Stimulated activated CD8-positive, alpha-beta memory T cell treated with anti-CD3 and anti-CD28 coated beads, Interleukin-2, amount 100 ng/mL, for 48 hours (primary cell): ENCODE measurements at places on chromosomes 5 and 9.

DNA sequence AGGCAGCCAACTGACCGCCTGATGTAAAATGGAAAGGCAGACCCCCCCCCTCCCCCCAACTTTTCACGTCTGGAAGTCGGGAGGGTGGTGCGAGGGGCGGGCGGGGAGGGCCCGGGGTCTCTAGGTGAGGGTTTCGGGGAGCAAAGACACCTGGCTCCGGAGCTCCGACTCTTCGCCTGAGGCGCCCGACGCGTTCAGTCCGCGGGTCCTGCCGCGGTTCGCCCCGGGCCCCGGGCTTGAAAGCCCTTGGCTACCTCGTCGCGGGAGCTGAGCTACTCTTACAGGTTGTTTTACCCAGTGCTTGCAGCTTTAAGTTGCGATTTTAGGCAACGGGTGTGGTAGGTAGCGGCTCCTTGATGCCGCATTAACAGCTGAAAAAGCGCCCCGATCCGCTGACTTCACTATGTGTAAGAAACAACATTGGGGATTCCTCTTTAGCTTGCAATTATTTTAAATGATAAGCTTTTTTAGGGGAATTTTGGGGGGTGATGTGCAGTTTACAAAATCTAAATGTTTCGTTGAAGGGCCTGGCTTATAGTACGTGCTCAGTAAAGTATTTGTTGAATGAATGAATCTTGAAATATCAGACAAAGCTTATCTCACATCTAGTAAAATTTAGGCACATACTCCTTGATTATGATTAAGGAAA is 722 bp downstream of the CDC42SE2 start:
- DNase-seq = no peak

GRCh38 chr5:14179446-14179845 is 36.3 kb downstream of the TRIO start:
- DNase-seq = no peak

GRCh38 chr9:82988488-82988887 is 74.5 kb downstream of the RASEF start:
- no peak for DNase-seq

DNA sequence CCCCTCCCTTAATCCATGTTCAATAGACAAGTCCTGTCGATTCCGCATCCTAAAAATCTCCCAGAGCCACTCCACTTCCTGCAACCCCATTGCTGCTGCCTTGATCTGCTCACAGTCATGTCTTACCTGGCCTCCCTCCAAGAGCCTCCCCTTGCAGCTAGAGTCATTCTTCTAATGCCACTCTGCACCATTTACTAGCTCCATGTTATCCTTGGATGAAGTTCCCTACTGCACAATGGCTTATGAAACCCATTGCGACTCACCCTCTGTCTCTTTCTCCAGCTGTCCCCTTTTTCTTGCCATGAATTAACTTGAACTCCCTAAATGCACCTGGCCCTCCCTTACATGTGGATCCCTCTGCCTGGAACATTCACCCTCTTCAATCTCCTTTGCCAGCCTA is 39.5 kb downstream of the MEGF10 start:
- DNase-seq = no peak

- no peak for DNase-seq
These were observed 81.6 kb downstream of the RGS7BP start for GRCh38 chr5:64587370-64587769.

- DNase-seq = no peak
These were observed 261.3 kb downstream of the PIK3R1 start for GRCh38 chr5:68476854-68477253.

GRCh38 chr5:65024681-65025080 is 256.0 kb downstream of the CWC27 start:
- DNase-seq = no peak

- DNase-seq = no peak
These were observed 105.0 kb downstream of the ANKRD55 start for GRCh38 chr5:56128113-56128512.

GRCh38 chr5:179795049-179795862 is 1.5 kb downstream of the LTC4S start:
- no peak for DNase-seq

DNA sequence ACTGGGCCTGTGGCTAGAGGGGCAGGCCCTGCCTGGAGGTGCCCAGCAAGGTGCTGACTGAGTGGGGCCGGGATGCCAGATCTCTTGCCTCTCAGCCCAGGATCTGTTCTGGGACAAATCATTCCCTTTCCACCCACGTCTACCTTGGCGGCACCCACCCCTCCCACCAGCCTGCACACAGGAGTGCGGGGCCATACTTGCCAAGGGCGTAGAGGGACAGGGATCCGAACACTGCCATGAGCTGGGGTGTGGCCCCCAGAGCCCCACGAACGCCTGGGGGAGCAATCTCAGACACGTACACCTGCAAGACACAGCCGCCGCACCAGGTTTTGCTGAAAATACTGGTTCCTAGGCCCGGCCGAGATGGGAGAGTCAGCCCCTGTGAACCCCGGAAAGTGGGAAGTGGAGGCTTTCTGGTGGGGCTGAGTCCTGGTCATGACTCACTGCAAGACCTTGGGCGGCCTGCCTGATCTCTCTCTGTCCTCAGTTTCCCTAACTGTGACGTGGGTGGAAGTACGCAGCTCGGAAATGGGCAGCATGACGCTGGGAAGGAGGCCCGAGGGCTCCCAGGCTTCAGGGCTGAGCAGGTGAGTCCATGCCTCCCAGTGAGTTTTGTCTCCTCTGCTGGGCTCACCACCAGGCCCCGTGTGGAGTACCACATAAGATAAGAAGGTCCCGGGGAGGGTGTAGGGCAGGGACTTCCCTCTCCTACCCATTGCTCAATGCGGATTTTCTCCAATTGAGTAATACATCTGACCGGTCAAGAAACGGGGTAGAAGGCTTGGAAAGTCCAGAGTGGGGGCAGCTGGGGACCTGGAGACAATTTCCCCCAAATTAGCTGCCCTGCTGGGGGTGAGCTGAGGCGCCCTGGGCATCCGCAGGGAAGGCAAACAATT is 2.6 kb downstream of the SLC2A6 start:
- DNase-seq = no peak

DNA sequence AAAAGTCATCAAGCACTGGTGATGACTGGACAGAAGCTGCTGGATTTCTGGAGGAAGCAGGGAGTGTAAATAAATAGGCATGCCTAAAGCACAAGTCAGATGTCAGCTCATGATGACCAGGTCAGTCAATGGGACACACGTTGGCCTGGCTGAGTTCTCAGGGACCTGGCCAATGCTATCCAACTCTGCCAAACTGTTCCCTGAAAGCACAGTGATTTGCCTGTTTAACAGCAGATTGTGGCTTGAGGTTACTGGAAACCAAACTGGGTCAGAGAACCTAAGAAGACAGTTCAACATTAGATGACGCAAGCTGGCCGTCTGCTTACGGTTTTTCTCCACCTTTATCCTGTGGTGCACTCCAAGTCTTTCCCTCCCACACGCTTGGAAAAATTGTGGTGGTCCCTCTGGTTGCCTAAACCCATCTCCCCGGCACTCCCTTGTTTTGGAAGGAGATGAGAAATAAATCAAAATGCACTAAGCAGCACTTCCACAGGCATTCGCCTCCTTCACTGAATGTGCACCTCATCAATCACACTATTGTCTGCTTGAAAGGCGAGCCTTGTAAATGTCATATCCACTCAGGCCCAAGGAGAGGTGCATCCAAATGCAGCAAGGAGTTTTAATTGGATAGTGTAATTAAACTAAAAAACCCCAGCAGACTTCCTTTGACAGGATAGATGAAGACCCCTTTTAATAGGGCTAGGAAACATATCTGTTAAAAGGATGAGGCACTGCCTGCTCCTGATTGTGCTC is 199.4 kb downstream of the GAPVD1 start:
- DNase-seq = no peak

GRCh38 chr9:121883281-121884056 is 209.6 kb downstream of the TTLL11 start:
- no peak for DNase-seq

DNA sequence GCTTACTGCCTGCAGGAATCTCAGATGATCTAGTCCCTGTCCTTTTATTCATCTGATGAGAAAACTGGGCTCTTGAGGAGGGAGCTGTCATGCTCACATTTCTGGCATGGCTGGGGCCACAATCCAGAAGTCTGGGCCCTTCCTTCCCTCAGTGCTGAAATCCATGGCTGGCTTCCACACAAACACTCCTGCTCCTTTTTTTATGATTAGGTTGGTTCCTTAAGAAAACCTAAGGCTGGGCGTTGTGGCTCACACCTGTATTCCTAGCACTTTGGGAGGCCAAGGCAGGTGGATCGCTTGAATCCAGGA is 1.3 kb downstream of the ACER2 start:
- no peak for DNase-seq

GRCh38 chr9:33255014-33255413 is 9.5 kb downstream of the BAG1 start:
- no peak for DNase-seq

DNA sequence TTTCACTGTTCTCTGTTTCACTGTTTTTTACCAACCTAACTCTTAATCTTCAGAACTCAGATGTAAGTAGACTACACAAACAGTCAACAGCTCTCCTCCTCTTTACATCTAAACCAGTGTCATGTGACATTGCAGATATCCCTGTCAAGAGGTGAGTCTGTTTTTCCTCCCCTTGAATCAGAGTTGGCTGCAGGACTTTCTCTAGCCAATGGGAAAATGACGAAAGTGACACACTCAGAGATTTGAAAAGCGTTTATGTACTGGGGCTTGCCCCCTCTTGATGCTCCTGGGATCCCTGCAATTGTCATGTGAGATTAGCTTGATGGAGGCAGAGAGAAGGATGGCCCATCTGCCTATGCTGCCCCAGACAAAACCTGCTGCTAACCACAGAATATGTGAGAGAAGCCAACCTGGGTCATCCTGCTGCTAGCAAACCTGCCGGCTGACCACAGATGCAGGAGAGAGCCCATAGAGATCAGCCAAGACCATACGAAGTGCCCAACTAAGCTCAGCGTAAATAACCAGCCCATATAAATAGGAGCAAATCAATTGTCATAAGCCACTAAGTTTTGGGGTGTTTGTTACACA is 111.1 kb downstream of the ASTN2 start:
- DNase-seq = no peak

- no peak for DNase-seq
These were observed 52.2 kb downstream of the PCDH1 start for GRCh38 chr5:141825791-141826560.

GRCh38 chr5:127963931-127964330 is 119.6 kb upstream of the SLC12A2 start:
- no peak for DNase-seq
